RPMI7951 (cell line): ENCODE measurements at places on chromosomes 5 and 9. TPM values are rescaled to one million over a fixed set of nuclear protein-coding genes. Genes with fewer than 3 reads are reported as not detected.
A peak's percentile ranks its signal among the peaks of the same experiment; 100 is the strongest.

- DNase-seq = no peak
These were observed 81.3 kb downstream of the SUSD1 start for GRCh38 chr9:112093870-112094216.

- no peak for DNase-seq
These were observed 51.1 kb upstream of the ASS1 start for GRCh38 chr9:130393681-130394071.

The FBLL1 gene
- total RNA-seq = 0.10 and 1.7 TPM in 2 replicates

DNA sequence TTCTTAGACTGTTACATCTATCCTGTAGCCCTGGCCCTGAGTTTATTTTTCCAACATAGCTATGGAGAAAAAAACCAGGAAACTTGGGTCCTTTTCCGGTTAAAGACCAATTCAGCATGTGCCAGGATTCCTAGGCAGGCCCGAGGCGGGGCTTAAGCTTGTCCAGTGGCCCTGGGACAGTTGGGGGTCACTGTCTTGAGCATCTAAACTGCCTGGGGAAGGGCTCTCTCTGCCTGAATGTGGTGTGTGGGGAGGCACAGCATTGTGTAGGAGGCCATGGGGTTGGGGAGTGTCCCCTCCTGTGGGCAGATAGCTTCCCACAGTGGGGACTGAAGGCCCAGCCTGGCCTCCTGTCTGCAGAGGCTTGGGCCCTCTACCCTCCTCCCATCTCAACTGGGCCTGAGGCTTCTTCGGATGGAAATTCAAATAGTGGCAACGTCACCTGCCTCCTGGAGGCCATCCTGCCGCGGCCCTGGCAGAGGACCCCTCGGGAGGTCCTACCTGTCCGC, 88.8 kb downstream of the PHF2 start:
- no peak for DNase-seq

GRCh38 chr5:138177941-138178515, 402 bp downstream of the BRD8 start:
- peak; percentile 31 for DNase-seq

GRCh38 chr5:55231919-55232270, 1.5 kb downstream of the CCNO start:
- DNase-seq = no peak

The PDLIM4 gene
- 0.48 TPM in 1 of 2 replicates, not detected in the other for total RNA-seq

- peak; percentile 87 for DNase-seq
These were observed 9.7 kb downstream of the DCANP1 start for GRCh38 chr5:135437422-135437795.
